OCI-LY7 (cell line): ENCODE measurements at places on chromosomes 7 and 10. TPM values are rescaled to one million over a fixed set of nuclear protein-coding genes. Genes with fewer than 3 reads are reported as not detected.

GRCh38 chr7:94188350-94188749 lies 184.2 kb upstream of the BET1 start:
- no peak for DNase-seq

DNA sequence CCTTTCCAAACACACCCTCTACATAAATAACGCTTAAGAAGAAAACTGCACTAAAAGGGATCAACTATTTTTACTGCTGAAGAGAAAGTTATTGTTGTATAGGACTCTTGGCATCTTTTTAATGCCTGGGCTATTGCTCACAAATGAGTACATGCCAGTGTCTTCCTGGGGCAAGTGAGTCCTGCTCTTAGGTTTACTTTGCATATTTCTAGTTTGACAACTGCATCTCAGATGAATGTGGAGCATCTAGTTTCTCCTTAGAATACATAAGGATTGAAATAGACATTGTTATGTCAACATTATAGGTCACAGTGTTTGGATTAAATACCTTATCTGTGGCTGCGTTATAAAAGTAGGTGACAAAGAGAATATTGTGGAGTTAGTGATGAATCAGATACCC lies 44.5 kb downstream of the PSMC2 start:
- DNase-seq = no peak

The CTTNBP2 gene
- not detected in 2 replicates for total RNA-seq

DNA sequence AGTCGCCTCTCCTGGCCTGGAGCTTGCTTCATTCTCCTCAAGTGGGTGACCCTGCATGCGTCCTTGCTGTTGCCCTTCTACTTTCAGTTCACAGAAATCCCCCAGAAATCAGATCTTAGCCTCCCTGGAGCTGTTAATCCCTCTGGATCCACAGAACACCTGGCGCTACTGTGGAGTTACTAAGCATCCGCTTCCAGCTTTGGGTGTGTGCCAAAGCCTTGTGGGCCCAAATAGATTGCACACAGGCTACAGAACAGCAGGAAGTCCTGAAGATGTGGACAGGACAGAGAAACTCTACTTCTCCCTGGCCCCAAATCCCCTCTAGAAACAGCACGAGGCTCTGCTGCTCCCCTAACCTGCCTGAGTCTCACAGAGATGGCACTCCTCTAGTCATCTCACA lies 36.6 kb upstream of the PDLIM1 start:
- no peak for DNase-seq

GRCh38 chr7:67462781-67463191 lies 466.2 kb downstream of the TYW1 start:
- no peak for DNase-seq

The CRYGN gene
- not detected in 2 replicates for total RNA-seq
